ENCODE measurements at places on chromosomes 16 and 17.

GRCh38 chr16:1427473-1428461 lies 3.1 kb upstream of the PERCC1 start:
- no peak for DNase-seq

GRCh38 chr17:71553381-71553780 lies 567.4 kb upstream of the SOX9 start:
- no peak for DNase-seq

DNA sequence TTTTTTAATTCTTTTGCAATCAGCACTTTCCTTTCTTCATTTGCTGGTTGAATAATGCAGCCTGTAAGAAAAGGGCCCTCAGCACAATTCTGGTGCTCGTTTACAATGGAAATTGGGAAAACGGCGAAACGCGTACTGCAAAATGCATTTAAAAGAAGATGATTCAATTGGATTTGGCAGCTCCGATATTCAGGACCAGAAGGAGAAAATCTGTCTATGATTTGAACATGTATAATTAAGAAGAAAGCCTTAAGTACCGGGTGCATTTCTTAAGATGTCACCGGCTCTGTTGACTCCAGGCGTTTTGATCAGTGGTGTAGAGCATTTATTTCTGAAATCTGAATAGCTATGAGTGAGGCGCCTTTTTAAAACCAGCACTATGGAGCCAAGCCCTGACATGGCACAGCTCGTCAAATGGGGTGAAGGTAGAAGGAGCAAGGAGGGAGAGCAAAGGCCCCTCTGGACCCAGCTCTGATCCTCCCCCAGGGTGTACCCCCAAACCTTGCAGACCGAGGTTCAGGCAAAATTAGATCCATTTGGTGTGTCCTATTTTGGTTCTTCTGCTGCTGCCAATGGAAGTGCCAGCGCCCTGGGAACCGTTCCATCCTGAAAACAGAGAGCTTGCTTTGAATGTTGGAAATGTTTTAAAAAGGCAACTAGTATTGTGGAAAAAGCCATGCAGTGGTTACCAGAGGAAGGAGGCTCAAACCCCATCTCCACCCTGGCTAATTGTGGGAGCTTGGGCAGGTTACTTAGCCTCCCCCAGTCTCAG lies 161.4 kb upstream of the RPL38 start:
- no peak for DNase-seq

DNA sequence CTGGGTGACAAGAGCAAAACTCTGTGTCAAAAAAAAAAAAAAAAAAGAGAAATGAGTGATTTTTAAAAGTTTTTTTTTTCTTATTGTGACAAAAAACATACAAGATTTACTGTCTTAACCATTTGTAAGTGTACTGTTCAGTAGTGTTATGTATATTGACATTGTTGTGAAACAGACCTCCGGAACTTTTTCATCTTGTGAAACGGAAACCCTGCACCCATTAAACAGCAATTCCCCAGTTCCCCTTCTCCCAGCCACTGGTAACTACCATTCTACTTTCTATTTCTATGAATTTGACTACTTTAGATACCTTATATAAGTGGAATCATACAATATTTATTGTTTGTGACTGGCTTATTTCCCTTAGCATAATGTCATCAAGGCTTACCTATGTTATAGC lies 18.7 kb downstream of the DUS2 start:
- no peak for DNase-seq

DNA sequence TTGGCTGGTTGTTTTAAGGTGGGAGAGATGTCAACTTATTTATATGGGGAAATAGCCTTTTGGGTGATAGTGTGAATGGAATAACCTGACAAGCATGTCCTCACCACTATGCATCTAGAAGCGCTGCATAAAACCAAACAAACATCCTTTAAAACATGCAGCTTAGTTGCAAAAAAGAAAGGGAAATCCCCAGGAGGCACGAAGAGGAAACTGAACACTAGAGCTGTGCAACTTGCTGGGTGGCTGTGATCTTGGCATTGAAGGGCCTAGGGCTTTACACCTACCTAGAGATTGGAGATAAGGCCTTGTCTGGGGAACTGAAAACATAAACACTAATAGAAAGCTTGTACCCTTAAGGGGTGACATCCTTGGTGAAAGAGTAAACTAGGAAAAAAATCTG lies 7.3 kb downstream of the C16orf54 start:
- DNase-seq, result no peak

GRCh38 chr17:63998721-63999679 lies 849 bp downstream of the PRR29 start:
- no peak for DNase-seq

DNA sequence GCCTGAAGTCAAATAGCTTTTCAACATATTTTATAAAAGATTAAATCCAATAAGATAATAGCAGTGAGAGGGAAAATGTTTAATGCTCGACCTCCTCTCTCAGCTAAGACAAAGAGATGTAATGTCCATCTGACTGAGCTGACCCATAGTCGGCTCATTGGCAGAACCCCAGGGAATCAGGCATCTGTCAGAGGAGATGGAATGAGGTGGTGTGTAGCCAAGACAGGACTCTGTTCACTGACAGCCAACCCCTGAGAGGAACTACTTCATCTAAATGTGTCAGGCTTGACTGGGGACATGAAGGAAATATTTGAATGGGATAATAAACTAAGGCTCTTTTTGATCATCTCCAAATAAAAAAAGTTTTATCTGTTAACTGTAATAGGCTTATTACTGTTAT lies 188.0 kb downstream of the CDH11 start:
- DNase-seq, result no peak

DNA sequence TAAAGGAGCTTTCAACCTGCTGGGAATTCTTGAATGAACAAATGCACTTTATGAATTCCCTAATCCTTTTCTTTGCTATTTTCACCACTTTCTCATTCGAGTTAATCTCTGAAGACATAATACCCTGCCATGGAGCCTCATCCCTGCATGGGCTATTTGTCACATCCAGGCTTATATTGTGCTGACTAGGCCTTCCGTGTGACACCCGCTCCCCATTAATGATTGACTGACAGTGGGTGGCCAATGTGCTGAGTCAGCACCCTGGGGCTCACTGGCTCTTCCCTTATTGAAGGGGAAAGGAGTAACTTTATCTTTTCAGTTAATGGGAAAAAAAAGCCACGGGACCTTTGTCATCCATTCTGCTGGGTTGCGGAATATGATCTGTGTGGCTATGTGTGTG lies 1024.8 kb upstream of the EEF2KMT start:
- DNase-seq, result no peak

GRCh38 chr17:51908841-51909537 lies 249.5 kb downstream of the CA10 start:
- no peak for DNase-seq

DNA sequence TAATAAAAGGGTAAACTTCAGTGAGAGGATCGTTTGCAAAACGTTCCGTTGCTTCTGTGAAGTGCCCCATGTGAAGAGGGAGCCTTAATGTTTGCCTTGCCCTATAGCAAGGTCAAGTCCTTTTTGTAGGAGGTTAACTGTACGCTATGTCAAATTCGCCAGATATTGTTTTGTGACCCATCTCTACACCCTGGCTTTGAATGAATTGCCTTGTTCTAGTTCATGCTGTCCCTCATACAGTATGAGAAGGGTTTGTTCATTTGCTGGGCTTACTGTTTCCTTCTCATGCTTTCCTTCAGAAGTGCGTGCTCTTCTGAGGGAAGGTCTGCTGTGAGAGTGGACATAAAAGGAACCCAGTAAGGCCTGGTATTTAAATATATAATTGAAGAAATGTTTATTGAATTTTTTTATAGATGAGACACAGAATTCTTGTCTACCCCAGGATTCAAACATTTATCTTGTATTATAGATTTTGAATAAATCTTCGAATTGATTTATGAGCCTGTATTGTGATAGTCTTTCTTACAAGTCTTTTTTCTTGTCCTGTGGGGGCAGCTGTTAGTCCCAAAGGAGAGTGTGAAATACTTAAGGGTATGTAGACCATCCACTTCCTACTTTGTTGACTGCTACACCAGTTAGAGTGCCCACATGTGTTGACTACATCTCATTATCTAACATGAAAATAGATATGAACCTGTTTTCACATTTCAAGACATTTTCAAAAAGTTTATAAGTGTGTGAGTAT lies 1.7 kb downstream of the MAP3K3 start:
- DNase-seq, result no peak

DNA sequence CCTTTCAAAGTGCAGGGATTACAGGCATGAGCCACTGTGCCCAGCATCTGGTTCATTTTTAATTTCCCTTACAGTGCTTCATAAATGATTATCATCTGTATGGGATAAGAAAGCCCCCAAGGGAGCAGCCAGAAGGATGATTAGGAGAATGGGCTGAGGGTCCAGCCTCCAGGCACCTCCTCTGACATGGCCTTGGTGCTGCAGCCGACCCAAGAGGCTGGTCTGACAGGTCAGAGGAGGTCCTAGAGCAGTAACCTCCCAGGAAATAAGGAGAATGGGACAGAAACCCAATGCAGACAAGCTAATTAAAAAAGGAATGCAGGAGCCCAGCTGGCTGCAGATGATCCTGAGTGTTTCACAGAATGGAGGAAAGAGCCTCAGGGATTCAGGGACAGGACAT lies 29.0 kb downstream of the MRC2 start:
- no peak for DNase-seq

- peak; percentile 81 for DNase-seq
Observed at GRCh38 chr17:28878981-28879380, 18.6 kb downstream of the FLOT2 start.

GRCh38 chr16:86783636-86784626 lies 205.6 kb downstream of the FOXL1 start:
- no peak for DNase-seq

- DNase-seq, result peak; percentile 66
Observed at GRCh38 chr16:84610376-84610775, 7.5 kb downstream of the COTL1 start.

DNA sequence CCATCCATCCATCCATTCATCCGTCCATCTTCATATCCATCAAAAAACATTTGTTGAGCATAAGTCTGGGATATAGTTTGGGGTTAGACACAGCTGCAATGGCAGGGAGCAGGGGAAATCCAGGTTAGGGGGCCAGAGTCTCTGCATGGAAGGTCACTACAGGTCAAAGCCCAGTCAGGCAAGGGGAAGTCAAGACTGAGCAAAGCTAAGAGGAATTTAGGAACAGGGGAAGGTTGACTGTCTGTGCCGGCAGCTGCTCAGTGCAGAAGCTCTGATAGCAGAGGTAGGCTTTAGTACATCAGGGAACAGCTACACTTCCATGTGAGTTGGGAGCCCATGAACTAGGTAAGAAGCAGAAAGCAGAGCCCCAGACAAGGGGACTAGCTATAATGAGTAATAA lies 68.1 kb downstream of the IRF8 start:
- peak; percentile 61 for DNase-seq

- DNase-seq, result no peak
Observed at GRCh38 chr16:16025214-16025968, 76.0 kb downstream of the ABCC1 start.

DNA sequence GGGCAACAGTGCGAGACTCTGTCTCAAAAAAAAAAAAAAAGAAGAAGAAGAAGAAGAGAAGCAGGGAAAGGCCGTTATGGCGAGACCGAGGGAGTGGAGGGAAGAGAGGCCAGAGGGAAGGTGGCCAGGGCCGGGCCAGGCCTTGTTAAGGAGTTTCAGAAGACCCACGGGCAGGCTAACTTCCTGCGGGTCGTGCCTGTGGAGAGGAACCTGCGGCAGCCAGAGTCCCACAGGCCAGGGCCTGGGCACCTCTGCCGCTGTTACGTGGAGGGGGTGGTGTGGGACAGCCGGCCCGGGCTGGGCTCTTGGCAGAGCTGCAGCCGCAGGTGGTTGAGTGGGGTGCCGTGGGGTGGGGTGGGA lies 5.4 kb downstream of the WDR81 start:
- no peak for DNase-seq

DNA sequence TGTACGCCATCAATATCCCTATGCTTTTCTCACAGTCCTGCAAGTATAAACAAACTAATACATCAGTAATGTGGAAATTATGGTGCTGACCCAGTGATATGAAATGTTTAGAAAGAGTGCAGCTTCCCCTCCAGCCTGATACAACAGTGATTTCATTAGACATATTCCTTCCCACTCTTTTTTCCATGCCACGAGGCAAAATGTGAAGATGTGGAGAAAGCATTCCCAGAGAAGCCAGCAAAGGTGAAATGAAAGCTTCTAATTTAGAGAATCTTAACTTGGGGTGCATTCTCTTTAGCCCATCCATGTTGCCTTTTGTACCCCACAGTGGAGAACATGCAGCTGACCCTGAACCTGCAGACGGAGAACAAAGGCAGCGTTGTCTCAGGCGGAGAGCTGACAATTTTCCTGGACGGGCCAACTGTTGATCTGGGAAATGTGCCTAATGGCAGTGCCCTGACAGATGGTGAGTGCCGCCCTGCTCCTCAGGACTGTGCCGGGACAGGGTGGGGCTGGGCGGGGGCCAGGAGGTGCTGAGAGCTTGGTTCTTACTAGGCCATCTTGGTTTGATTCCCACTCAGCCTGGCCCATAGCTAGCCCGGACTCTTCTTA lies 77.8 kb downstream of the WWP2 start:
- no peak for DNase-seq

DNA sequence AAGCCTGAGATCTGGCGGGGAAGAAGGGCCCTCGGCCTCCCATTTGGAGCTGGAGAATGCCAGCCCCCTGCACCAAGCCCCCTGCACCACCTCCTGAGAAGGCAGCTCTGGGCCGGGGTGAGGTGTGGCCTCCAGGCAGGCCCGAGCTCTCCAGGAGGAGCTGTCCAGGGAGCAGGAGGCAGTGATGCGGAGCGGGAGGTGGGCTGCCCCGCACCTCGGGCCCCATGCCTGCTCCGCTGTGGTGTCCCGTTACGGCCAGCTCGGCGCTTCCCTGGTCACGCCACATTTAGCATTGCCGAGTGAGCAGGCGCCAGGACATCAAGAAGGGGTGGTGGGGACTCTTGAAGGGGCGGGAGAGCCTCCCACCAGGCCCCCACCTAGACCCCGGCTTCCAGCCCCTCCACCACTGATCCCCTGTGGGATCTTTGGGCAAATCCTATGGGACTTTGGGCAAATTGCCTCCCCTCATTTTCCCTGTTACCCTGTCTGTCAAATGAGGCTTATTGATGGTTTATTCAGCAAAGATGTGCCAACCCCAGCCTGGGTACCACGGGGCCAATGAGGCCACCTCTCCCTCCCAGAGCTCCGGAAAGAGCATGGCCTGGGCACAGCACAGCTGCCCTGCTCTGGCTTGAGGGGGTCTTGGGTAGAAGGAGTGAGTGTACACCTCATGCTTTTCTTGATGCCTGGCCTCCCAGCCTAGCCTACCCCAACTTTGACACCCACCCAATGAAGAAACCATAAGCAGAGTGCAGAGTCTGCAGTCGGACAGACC lies 15.3 kb downstream of the FOXN1 start:
- no peak for DNase-seq

DNA sequence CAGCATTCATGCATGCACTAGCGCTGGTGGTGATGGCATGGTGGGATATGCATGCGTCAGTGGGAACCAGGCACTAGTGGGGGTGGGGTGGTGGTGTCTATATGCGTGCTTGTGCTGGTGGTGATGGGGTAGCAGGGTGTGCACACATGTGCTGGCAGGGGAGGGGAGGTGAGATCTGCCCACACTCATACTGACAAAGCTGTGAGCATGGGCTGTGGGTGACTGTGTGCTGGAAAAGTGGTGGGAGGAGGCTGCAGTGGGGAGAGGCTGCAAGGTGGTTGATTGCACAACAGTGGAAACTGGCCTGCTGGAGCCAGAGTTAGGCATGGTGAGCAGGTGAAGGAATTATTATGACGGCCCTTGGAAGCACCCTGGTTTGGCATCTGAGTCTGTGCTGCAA lies 31.3 kb upstream of the TEKT1 start:
- no peak for DNase-seq

- DNase-seq, result peak; percentile 79
Observed at GRCh38 chr17:36546418-36547093, 1.8 kb downstream of the GGNBP2 start.

GRCh38 chr16:2773188-2773968 lies 3.7 kb downstream of the ELOB start:
- no peak for DNase-seq
